ENCODE measurements at places on chromosomes 12 and 14.

DNA sequence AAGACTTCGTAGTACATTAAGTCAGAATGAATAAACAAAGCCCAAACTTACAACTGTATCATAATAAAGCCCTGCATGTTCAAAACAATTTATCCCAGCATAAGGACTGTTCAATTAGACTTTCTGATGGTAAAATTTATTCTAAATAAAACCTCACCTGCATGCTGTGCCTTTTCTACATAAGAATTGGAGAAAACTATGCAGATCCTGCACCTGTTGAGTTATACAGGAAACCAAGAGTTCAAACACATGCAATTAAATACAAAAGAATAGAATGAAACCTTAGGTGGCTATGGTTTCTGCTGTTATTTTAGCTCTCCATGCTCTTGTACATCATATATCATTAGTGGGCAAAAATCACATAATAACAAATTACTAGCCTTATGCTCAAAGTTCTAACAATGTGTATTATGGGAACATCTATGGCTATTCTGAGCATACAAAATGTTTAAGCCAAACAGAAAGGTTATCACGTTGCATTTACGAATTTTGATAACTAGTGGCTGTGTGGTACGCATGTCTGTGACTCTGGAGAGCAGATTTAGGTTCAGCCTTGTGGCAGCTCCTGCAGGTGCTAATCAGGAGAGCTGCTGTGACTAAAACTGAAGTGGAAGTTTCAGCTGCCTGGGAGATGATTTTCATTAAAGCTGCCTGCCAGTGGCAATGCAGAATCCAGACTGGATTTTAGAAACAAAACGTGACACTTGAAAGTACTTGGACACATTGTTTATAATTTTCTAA is 36.1 kb upstream of the LRFN5 start:
- no peak overlapping the region for H3K27ac ChIP-seq
- no peak overlapping the region for H3K4me3 ChIP-seq
- no peaks in the 10 kb centered on the region for H3K27me3 ChIP-seq

GRCh38 chr12:54126696-54127537 is 61.9 kb downstream of the SMUG1 start:
- peaks cover 37% of the 10 kb centered on the region for H3K4me1 ChIP-seq
- no peaks in the 10 kb centered on the region for H3K36me3 ChIP-seq
- H3K27me3 ChIP-seq, result peaks cover 77% of the 10 kb centered on the region
- no peak for DNase-seq

DNA sequence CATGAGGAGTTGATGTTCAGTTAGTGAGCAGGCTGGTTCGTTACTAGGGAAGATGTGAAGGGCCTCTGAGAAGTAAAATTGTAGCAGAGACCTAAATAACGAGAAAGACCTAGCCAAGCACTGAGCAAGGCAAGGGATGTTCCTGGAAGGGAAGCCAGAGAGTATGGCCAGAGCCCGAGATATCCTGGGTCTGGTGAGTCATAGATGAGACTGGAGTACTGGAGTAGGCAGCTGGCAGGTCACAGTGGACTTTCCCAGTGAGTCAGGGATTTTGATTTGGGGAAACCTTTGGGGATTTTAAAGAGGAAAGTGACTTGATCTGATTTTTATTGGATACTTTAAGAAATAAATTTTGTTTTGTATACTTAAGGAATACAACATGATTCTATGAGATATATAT is 369.0 kb downstream of the DIO2 start:
- no peaks in the 10 kb centered on the region for H3K36me3 ChIP-seq
- H3K27ac ChIP-seq, result no peak overlapping the region
- no peaks in the 10 kb centered on the region for H3K4me1 ChIP-seq
- no peak for DNase-seq
- no peak overlapping the region for H3K4me3 ChIP-seq

DNA sequence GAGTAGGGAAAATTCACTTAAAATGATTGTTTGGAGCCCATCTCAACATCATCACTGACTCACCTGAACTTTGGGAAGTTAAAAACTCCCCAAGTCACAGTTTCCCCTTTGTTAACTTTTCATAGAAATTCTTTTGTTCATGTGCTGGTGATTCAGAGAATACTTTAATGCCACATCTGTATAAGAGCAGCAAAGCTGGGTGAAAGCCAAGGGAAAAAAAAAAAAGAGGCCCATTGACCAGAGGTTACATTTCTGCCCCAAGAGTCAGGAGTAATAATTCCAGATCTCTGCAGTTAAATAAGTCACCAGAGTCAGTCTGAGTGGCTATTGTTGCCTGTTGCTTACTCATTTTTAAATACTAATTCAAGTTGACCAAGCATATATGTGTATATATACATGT is 136.4 kb upstream of the LGR5 start:
- H3K27ac ChIP-seq, result no peak overlapping the region
- H3K4me3 ChIP-seq, result no peak overlapping the region
- H3K4me1 ChIP-seq, result no peaks in the 10 kb centered on the region
- DNase-seq, result no peak
- H3K27me3 ChIP-seq, result no peaks in the 10 kb centered on the region

DNA sequence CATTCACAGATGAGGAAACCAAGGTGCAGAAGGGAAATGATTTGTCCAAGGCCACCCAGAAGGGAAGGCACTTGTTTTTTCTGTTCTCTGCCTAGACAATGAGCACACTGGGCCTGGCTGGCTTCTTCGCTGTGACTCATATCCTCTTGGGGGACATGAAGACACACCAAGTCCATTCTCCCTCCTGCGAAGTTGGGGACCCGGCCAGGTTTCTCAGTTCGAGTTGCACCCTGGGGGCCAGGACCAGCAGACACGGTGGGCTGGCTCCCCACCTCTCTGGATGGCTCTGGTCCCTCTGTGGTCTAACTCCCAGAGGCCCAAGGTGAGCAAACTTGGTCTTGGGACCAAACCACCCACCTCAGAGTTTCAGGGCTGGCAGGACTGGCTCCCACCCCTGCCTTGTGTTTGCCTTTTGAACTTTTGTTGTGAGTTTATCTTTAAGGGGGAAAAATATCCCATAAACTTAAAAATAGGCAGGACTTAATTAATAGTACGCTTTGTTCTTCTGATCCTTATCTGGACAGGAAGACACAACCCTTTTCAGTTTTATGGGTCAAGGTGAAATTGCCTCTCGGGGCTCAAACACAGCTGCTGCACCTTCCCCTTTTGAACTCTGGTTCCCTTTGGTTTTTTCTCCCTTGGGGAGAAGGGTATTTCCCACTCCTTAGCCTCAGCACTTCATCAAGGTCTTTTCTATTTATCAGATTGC is 9.0 kb upstream of the MLEC start:
- peaks cover 28% of the 10 kb centered on the region for H3K4me1 ChIP-seq
- DNase-seq, result peak; percentile 61
- peak overlapping the region; percentile 94 for H3K27ac ChIP-seq
- H3K27me3 ChIP-seq, result no peaks in the 10 kb centered on the region
- peak overlapping the region; percentile 63 for H3K4me3 ChIP-seq

Measured in stimulated activated naive B cell treated with anti-CD40 and anti-IgM and Interleukin-4, amounts not matched to agents 10 μg/mL and 1 μg/mL and 100 μg/mL, for 72 hours (primary cell).